H9 (cell line): ENCODE measurements at places on chromosomes 2 and 18.

DNA sequence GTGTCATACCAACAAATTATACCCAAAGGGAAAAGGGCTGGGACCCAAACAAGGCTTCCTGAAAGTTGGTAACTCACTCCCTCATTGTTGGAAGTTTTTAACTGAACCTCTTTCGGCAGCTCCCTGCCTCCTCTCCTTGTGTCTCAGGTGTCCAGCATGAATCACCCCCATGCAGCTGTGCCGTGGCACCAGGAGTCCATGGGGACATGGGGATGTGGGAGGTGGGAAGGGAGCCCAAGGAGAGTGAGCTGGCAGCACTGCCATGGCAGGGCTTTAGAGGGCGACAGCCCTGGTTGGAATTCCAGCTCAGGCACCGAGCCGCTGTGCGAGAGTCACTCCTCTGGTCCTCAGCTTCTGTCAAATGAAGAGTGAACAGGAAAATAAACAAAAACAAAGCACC, 12.5 kb upstream of the GYPC start:
- no peak overlapping the region for H3K27ac ChIP-seq
- H3K4me1 ChIP-seq = peaks cover 4% of the 10 kb centered on the region; the same call in 1 of the 2 replicates
- peak; percentile 48 for DNase-seq
- no peaks in the 10 kb centered on the region; the same call in 2 of the 3 replicates for H3K36me3 ChIP-seq
- no peak overlapping the region for H3K4me3 ChIP-seq

DNA sequence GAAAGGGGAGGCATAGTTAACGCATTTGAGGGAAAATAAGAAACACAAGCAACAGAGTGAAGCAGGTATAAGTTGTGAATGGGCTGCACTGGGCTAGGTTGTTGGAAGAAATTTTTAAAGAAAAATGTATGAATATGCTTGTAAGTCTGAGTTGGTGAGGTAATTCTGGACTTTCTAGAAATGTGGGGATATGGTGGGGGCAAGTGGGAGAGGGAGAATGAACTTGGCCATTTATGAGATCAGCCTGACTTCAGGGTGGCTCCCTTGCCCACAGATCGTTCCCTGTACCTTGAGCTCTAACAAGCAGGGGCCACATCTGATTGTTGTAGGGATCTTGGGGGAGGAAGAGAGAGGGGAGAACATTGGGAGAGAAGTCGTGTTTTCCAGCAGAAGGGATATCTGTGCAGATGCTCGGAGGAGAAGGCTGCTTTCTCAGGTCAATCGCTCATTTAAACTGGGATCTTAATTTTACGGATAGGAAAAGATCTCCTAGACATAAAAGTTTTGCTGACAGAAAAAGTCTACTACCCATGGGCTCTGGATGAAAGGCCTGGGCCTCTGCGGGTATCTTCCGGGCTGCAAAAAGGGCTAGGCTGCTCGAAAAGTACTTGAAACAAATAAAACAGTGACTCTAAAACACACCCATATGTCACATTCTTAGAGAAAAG, 42.5 kb upstream of the FZD5 start:
- peaks cover 18% of the 10 kb centered on the region for H3K4me1 ChIP-seq
- H3K27ac ChIP-seq = peak overlapping the region; percentile 51
- H3K36me3 ChIP-seq = no peaks in the 10 kb centered on the region
- no peaks in the 10 kb centered on the region for H3K27me3 ChIP-seq

DNA sequence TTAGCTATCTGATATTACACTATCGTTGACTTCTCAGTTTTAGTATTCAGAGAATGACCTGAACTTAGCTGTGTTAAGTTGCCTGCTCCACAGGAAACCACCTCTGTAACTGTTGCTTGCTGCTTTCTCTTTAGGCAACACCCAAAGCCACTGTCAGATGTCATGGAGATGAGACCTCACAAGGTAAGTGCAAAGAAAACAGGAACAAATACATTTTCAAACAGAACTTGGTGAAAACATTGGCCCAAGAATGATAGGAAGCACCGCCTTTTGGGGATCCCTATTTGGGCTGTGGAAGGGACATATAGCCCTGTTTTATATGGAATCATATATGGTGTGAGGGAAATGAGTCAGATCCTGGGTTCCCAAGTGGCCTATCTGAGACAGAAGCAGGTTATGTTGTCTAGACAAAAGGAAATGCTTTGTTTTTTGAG, 143.4 kb downstream of the UBE2E3 start:
- H3K27ac ChIP-seq = no peak overlapping the region
- no peak for DNase-seq
- no peaks in the 10 kb centered on the region for H3K36me3 ChIP-seq
- H3K4me3 ChIP-seq = no peak overlapping the region
- no peaks in the 10 kb centered on the region for H3K4me1 ChIP-seq

DNA sequence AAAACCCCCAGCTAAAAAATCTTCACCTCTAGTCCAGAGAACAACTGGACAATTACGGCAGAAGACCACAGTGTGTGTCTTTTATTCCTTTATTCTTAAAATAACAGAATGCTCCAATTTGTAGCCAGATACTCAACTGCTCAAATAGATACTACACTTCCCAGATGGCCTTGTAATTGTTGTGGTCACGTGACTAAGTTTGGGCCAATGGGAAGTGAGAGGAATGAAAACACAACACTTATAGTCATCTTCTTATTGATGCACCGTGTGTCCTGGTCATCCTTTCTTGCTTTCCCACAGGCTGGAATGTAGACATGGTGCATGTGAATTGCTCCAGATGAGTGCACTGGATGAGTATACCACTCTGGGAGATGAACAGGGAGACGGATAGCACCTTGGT, 145.1 kb downstream of the CDC42EP3 start:
- no peaks in the 10 kb centered on the region for H3K36me3 ChIP-seq
- DNase-seq = no peak
- H3K27me3 ChIP-seq = no peaks in the 10 kb centered on the region
- no peaks in the 10 kb centered on the region for H3K4me1 ChIP-seq
- no peak overlapping the region for H3K27ac ChIP-seq

- DNase-seq = no peak
- no peak overlapping the region for H3K4me3 ChIP-seq
- no peak overlapping the region for H3K27ac ChIP-seq
Measured at GRCh38 chr18:36561046-36561445, 263.5 kb downstream of the FHOD3 start.

DNA sequence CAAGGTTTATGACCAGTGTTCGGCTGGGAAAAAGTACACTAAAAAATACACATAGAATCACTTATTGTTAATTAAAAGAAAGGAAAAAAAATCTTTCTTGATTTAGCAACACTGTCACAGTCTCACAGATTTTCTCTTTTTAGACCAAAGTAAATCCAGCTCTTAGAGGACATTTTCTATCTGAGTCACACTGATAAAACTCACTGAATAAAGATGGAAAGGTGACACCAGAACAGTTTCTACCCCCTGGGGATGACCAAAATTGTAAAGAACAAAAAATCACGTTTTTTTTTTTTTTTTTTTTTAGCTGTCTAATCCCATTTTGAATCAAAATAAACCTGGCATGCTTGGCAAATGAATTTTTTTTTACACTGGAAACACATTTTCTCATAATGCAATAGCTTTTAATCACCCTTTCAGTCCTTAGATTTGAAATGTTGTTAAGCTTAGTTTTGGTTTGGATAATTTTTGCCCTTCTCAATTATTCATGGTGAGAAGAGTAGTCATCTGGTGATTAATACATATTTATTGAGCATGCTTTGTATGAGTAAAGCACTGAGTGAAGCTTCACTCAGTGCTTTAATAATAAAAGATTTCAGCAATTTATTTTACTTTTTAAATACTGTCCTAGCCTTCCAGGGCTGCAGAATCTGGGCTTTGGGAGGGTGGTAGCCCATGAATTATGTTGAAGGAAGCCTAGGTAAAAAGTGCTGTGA, 886.3 kb downstream of the SLC4A3 start:
- DNase-seq = no peak
- H3K4me1 ChIP-seq = no peaks in the 10 kb centered on the region; the same call in 1 of the 2 replicates
- no peak overlapping the region for H3K27ac ChIP-seq
- H3K4me3 ChIP-seq = no peak overlapping the region

- no peak overlapping the region for H3K27ac ChIP-seq
- peak; percentile 41 for DNase-seq
- 0 out of 2 replicates have a peak, but pooled peaks cover 1% of the 10 kb centered on the region for H3K4me1 ChIP-seq
- no peaks in the 10 kb centered on the region for H3K27me3 ChIP-seq
Measured at GRCh38 chr2:24050041-24050979, 769 bp downstream of the FKBP1B start.

DNA sequence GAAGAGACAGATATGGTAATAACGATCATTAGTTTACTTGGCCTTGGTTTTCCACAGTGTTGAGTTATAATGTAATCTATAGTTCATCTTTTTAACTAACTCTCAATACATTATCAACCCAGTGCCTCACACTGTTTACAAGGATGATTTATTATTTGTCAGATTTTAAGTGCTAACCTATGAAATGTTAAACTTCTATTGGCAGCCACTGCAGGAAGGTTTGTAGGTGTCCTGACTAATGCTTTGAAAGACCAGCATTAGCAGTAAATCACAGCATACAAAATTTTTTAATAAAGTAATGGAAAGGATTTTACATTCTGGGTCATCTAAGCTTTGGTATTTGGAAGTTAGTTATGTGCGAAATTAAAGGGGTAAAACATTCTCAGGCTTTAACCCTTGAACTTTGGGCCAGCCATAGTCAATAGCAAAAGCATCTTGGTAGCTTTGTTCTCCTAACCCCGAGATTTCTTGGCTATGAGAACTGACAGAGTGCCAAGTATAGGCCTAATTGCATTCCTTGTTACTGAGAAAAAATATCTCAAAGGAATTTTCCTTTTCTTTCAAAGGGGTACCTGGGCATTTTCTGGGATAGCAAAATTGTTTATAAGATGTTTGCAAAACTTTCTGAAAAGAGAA, 30.6 kb downstream of the SPATS2L start:
- no peaks in the 10 kb centered on the region for H3K27me3 ChIP-seq
- H3K36me3 ChIP-seq = peaks cover 5% of the 10 kb centered on the region; the same call in 1 of the 2 replicates
- H3K4me3 ChIP-seq = no peak overlapping the region
- H3K27ac ChIP-seq = no peak overlapping the region
- H3K4me1 ChIP-seq = peaks cover 5% of the 10 kb centered on the region; the same call in 1 of the 2 replicates

- H3K4me3 ChIP-seq = peak overlapping the region; percentile 98
- no peaks in the 10 kb centered on the region for H3K4me1 ChIP-seq
- no peaks in the 10 kb centered on the region for H3K36me3 ChIP-seq
- no peak overlapping the region for H3K27ac ChIP-seq
- no peak for DNase-seq
Measured at GRCh38 chr2:69012310-69013141, 453 bp upstream of the ANTXR1 start.

DNA sequence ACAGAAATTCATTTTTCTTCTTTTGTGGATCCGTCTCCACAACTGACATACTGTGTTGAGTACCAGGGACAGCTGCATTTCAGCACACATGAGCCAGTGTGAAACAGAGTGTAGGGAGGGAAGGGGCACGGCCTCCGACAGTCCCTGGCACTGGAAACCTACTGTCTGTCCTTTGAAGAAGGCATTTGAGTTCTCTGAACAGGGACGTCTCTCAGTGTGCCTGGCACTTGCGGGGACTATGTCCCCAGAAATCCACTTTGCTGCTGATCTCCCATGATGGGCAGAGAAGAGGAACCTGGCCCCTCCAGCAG, 48.1 kb downstream of the PLB1 start:
- H3K36me3 ChIP-seq = no peaks in the 10 kb centered on the region
- DNase-seq = no peak
- H3K27ac ChIP-seq = no peak overlapping the region
- H3K4me3 ChIP-seq = no peak overlapping the region
- no peaks in the 10 kb centered on the region for H3K27me3 ChIP-seq

DNA sequence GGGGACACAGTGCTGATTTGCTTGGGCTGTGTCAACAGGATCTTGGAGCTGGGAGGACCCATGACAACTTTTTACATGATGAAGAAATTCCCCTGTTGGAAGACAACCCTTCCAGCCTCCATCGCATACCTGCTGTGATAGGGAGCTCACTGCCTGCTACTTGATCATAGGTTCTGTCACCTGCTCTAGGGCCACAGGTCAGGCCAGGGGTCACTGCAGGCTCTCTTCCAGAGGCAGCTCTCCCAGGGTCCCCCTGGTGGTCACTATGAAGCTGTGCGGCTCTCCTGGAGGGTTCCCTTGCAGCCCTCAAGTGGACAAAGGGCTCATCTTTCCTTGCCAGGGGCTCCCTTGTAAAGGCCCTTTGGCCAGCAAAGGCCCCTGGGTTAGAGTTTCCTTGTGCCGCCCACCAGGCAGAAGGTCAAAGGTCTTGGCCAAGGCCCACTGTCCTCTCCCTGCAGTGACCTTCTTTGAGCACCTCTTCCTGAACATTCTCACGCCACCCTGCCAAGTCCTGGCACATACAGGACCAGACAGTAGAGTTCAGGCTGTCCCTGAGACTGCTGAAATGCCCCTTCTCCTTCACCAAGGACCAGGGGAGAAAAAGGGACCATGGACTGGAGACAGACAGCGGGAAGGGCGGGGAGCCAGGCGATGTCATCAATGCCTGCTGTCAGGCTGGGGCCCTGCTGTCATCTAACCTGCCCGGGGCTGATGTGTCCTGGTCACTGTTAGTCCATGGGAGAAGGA, 345.1 kb downstream of the DYSF start:
- no peaks in the 10 kb centered on the region for H3K4me1 ChIP-seq
- no peaks in the 10 kb centered on the region for H3K27me3 ChIP-seq
- H3K36me3 ChIP-seq = no peaks in the 10 kb centered on the region
- no peak overlapping the region for H3K27ac ChIP-seq
- H3K4me3 ChIP-seq = no peak overlapping the region

DNA sequence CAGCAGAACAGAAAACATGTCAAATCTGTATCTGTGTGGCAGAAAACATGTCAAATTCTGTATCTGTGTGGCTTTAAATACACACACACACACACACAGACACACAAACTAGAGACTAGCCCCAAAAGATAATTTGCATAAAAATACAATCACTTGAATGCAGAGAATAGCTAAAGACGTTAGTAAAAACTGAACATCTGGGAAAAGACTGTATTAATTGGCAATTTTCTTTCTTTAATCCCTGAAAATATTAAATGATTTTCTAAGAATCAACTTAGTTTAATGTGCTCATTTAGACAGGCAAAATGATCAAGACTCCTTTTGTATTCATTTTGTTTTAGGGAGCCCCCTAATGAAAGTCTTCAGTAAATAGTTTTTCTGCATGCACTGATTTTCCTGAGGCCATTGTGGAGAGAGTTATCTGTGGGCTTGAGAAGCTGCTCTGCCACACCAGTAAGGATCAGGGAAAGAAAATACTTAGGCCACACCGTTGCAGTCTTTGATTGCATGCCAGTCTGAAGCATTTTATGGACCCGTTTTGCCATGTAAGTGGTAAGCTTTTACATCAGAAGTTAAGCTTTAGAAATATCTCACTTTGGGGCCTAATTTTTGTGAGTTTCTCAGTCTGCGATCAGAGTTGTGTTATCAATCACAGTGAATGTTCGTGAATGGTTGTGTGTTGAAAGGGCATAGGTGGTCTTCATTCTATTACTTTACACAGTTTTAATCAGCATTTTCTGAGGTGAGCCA, 2.2 kb downstream of the SPATS2L start:
- no peak for DNase-seq
- H3K4me1 ChIP-seq = peaks cover 36% of the 10 kb centered on the region; the same call in 1 of the 2 replicates
- H3K4me3 ChIP-seq = peak overlapping the region; percentile 86
- no peaks in the 10 kb centered on the region for H3K27me3 ChIP-seq
- H3K36me3 ChIP-seq = no peaks in the 10 kb centered on the region
- H3K27ac ChIP-seq = no peak overlapping the region
